ENCODE measurements at places on chromosomes 1 and 21.

- DNase-seq, result no peak
These were observed 17.3 kb upstream of the EPS8L3 start for GRCh38 chr1:109780982-109781381.

GRCh38 chr1:12152113-12152891 is 14.5 kb upstream of the TNFRSF1B start:
- DNase-seq, result no peak

- peak; percentile 53 for DNase-seq
These were observed 18.9 kb downstream of the ARHGEF16 start for GRCh38 chr1:3473381-3473844.

- DNase-seq, result no peak
These were observed 210.2 kb upstream of the MAP1LC3C start for GRCh38 chr1:242209063-242209462.

- DNase-seq, result no peak
These were observed 55.6 kb upstream of the MACF1 start for GRCh38 chr1:39148942-39149341.

DNA sequence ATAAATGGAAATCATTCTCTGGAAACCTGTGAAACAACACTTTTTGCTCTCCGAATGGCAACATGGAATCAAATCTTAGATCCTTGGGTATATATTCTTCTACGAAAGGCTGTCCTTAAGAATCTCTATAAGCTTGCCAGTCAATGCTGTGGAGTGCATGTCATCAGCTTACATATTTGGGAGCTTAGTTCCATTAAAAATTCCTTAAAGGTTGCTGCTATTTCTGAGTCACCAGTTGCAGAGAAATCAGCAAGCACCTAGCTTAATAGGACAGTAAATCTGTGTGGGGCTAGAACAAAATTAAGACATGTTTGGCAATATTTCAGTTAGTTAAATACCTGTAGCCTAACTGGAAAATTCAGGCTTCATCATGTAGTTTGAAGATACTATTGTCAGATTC is 45.7 kb downstream of the PTGFR start:
- DNase-seq, result no peak

DNA sequence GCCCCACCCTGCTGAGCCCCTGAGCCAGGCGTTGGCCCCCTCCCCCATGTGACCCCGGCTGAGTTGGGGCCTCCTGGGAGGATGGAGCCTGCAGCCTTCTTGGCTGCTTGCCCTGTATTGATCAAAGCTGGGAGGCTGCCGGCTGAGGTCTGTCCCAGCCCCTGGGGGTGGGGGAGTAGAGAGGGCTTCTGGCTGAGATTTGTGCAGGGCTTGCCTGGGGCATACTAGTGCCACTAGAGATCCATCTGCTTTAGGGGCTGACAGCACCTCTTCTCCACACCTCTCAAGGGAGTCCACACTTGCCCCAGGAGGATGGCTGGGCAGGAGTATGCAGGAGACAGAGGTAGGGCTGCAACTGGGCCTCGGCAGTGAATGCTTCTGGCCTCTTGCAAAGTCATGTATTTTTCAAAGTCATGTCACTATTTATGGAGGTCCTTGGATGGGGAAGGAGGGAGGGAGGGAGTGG is 53.6 kb upstream of the SSBP3 start:
- no peak for DNase-seq

- DNase-seq, result no peak
These were observed 165.6 kb downstream of the C1orf94 start for GRCh38 chr1:34342334-34342733.

GRCh38 chr1:163071405-163072255 is 2.5 kb downstream of the RGS4 start:
- DNase-seq, result no peak

- DNase-seq, result no peak
These were observed 6.3 kb upstream of the TPRG1L start for GRCh38 chr1:3618531-3618880.

All from SK-N-MC (cell line).